AG09319 (cell line): ENCODE measurements at places on chromosomes 4 and X.

DNA sequence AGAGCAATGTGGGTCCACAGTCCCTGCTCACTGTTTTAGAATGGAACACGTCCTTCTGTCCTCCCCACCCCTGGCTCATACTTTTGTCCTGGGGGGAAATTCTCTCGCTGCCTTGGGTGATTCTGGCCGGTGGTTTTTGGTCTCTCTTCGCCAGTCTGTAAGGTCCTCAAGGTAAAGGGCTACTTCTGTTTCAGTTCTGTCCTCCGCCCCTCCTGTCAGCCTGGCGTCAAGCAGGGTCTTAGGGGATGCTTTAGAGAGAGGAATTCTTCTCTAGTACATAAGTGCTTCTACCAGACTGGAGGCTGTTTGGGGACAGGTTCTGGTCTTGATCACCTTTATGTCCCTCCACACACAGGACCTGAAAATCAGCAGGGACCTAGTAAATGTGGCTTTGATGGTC is 617 bp upstream of the MRFAP1L1 start:
- no peak for DNase-seq

- DNase-seq = no peak
Observed at GRCh38 chr4:79576429-79576753, 168.4 kb upstream of the GK2 start.

DNA sequence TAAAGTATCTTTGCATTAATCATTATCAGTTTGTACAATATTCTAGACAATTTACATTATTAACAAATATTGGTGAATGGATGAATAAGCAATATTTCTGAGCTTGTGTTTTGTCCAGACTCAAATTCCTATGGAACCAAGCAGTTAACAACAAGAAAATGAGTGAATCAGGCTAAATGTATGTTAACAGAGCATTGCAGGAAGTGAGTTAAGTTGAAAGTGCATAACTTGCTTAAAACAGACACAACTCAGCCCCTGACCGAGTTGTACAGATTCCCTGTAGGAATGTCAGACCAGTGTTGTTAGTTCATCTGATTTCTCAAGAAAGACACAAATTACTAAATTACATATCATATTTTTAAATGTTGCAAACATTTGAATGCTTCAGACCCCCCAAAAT is 23.7 kb upstream of the CSN1S1 start:
- no peak for DNase-seq

DNA sequence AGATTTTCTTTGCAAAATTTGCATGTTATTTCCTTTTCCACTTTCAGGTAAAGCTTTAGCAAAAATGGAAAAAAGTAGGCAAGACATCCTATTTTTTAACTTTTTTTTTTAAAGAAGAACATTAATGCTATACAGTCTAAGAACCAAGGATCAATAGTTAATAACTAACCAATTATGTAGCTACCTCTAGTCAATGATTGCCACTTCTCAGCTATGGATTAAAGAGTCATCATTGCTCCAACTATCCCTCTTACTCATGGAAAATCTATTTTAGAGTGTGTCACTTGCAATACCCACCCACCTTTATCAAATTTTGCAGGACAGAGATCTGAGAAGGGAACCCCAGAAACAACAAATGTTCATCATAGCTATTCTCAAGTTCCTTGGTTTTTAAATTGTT is 223.1 kb downstream of the ANK2 start:
- no peak for DNase-seq

GRCh38 chr4:79869597-79870237 is 203.3 kb downstream of the ANTXR2 start:
- no peak for DNase-seq

- DNase-seq = no peak
Observed at GRCh38 chr4:127238956-127239475, 393.7 kb upstream of the INTU start.

GRCh38 chr4:96526625-96527024 is 686.7 kb downstream of the PDHA2 start:
- DNase-seq = no peak

GRCh38 chrX:51889851-51890250 is 3.6 kb upstream of the MAGED1 start:
- DNase-seq = no peak

DNA sequence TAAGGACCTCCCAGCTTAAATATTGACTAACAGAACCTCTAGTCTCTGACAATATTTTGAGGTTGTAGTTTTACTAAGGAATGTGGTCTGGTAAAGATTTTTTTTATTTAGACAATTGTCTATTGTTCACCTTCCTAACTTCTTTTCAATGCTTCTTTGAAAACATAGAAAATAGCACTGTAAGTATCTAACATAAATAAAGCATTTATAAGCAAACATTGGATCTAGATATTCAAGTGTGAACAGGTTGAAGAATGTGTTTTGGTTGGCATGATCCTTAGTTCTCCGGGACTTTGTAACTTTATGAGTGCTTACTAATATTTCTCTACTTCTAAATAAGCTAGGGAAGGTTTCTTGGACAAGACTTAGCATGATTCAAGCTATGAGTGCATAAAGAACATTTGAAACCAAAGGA is 285.4 kb upstream of the ARSJ start:
- no peak for DNase-seq

DNA sequence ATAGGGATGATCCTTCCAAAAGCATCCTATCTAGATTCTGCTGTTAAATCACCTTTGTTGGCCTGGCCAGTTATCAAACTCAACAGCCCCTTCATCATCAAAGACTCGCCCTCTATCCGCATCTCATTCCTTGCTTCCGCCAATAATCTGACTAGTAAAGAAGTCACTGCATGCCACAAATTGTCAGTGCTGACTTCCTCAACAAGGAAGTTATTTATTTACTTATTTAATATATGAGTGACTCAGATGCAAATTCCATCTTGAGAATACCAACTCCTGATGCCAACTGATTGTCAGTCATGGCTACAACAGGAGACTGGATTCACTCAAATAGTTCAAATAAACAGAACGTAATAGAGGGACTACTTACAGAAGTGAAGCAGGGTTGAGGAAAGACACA is 283.8 kb downstream of the TRIML1 start:
- no peak for DNase-seq

GRCh38 chr4:38237139-38237538 is 276.9 kb downstream of the PTTG2 start:
- peak; percentile 47 for DNase-seq

DNA sequence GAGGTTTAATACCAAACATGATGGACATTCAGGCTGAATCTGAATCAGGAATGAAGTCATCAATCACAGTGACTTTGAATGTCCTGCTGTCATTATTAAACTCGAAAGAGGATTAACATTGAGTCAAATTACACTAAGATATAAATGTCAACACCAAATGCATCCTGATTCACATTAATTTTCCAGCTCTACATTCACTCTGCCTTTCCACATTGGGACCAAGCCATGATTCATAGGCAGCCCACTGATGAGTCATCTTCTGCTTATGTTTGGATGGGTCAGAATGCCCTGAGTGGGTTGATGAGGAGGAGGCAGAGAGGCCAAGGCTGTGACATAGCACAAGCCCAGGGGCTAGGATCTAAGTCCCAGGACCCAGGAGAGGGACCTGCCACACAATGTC is 247.6 kb upstream of the RPS6KA3 start:
- no peak for DNase-seq

- no peak for DNase-seq
Observed at GRCh38 chr4:29711226-29711625, 1008.9 kb upstream of the PCDH7 start.

DNA sequence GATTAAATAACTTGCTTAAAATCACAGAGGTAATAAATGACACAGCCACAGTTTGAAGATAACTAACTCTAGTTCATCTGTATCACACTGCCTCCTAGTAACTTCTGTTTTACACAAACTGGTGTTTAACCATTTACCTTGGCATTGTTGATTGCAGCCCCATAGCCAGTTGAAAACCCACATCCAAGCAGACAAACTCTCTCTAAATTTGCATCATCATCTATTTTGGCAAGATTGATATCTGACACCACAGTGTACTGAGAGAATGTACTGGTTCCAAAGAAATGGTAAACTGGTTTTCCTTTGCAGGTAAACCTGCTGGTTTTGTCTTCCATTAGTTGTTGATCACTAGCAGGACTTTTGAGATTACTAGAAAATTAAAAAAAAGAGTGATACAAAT is 7.8 kb downstream of the ADH4 start:
- no peak for DNase-seq
